ENCODE measurements at places on chromosomes 2 and 18. TPM values are rescaled to one million over a fixed set of nuclear protein-coding genes. Genes with fewer than 3 reads are reported as not detected.

GRCh38 chr18:55912919-55913318 lies 324.9 kb upstream of the TCF4 start:
- no peak for DNase-seq

Gene ZNF521
- polyA plus RNA-seq = 29.6 TPM

DNA sequence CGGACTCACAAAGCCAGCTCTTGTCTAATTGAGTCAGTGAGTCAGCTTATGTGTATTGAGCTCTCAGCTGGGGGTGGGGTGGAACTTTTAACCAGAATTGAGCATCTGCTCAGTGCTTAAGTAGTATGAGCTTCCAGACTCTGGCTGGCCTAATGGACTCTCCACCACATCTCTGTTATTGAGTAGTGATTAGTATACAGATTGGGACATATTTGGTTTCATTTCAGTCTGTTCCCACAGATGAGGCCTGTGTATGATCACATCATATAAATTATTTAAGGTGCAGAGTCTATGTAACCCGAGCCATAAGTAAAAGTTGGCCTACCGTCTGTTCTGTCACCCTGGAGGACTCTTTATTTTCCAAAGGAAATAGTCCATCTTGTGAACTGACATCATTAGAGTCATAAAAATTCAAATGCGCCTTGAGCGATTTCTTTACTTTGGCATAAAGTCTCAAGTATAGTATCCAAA lies 152.1 kb downstream of the THSD7B start:
- no peak for DNase-seq

- DNase-seq = no peak
These were observed 712.0 kb upstream of the NXPH2 start for GRCh38 chr2:139492131-139492680.

DNA sequence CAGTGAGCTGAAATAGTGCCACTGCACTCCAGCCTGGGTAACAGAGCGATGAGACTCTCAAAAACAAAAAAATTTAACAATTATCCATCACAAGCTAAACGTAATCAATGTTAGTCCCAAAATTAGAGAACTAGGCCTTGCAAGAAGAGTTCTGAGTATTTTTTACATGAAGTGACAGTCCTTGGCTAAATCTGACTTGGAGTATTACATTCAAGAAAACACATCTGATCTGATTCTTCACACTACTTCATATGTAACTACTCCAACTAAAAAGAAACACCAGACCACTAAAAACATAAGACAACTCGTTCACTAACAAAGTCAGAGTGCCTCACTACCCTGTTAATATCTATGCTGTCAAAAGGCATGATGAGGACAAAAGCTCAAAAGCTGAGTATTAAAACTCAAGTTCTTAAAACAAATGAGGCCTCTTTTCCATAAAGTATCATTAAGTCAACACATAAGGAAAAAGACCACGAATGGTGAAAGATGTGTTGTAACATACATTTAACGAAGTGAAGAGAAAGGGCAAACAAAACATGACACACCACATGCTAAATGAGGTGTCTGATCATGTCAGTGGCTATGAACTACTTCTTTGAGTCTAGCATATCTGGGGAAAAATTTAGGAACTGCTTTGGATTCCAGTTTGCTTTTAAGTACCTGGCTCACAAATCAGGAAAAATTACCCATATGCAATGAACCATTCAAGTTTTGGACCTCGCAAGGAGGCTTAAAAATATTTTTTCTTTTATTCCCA lies 42.4 kb downstream of the TRIP12 start:
- no peak for DNase-seq

Gene UNC50
- polyA plus RNA-seq = 71.4 TPM

DNA sequence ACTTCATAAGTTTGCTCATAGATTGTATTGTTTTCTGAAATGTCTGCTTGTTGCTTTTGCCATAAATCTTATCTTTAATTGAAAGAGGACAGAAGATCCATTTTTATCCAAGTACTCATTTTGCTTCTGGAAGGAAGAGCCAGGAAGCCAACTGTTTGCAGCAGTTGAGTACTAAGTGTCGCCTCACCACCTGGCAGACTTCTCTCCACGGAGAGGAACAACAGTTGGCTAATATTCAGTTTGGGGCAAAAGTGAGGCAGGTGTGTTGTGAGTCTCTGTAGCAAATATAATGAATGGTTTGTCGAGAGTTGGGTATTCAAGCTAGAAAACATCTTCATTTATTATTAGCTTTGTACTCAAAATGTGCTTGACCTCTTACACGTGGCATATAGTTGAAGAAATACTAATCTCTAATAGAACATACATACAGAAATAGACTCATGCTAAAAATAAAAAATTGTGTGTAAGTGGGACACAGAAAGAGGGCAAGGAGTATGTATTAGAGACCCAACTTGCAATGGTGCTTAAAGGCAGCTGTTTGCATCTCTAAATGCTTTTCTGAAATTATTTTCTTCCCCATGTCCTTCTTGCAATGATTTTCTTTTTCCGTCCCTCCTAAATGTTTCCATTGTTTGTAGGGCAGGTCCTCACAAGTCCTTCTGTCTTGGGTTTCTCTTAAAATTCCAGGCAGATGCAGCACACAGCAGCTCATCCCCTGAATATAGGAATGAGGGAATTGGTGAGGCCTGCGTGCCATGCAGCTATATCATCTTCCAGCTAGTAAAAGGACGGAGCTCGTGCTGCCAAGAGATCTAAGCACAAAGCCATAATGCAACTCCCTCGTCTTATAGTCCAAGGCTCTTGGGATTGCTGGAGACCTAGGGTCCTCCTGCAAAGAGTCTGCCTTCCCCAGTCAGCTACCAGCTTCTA lies 44.8 kb upstream of the MAP3K20 start:
- no peak for DNase-seq

DNA sequence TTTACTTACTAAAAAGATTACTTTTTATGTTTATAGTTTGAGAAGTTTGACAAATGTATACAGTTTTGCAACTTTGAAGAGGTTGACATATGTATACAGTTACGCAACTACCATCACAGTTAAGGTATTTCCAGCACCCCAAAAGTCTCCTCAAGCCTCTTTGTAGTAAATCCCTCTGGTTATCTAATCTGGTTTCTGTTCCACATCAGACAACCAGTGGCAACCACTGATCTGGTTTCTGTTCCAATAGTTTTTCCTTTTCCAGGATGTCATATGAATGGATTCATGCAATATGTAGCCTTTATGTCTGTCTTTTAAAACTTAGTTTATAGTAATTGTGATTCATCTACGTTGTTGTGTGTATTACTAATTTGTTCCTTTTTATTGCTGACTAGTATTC lies 23.5 kb downstream of the IFIH1 start:
- DNase-seq = no peak

GRCh38 chr2:201128933-201129505 lies 13.1 kb downstream of the CFLAR start:
- DNase-seq = no peak

DNA sequence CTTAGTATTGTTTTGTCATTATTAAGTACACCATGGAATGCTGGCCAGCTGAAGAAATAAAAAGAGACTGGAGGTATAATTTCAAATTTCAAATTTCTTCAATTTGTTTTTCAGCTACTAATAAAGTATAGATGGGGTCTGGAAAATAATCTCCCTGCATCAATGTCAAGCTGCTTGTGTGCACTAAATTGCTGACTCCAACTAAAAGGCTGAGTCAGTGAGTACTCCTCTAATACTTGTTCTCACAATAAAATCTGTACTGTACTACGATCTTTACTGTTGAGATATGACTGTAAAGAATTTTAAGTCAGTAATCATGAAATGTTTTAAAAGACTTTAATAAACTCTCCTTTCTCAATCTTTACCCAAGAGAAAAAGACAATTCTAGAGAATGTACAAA lies 131.9 kb downstream of the SATB2 start:
- no peak for DNase-seq

DNA sequence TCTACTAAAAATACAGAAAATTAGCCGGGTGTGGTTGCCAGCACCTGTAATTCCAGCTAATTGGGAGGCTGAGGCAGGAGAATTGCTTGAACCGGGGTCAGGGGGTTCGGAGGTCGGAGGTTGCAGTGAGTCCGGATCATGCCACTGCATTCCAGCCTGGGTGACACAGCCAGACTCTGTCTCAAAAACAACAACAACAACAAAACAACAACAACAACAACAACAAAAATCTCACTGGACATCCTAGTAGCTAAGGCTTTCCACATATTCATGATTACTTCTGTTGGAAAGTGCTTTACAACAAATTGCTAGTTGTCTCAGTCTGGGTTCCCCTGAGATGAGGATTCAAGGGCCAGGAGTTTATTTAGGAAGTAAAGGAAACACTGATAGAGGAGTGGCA lies 4.3 kb upstream of the MROH2A start:
- no peak for DNase-seq

GRCh38 chr18:2588666-2589344 lies 17.4 kb downstream of the NDC80 start:
- DNase-seq = no peak

- DNase-seq = peak; percentile 49
These were observed 49.0 kb upstream of the BIN1 start for GRCh38 chr2:127155947-127156346.

DNA sequence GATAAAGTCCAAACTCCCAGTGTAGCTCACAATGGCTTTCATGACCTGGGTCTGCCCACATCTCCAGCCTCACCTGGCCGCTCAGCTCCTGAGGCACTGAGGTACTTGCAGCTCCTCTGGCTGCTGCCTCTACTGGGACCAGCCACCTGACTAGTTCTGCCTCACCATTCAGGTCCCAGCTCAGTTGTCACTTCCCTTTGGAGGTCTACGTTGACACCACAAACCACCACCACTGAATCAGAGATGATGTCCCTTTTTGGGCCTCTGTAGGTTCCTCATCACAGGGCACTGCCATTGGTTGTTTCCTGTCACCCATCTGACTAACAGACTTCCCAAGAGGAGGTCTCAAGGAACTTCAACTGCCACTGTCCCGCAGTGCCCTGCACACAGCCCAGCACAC lies 21.2 kb downstream of the SPP2 start:
- no peak for DNase-seq

- peak; percentile 52 for DNase-seq
These were observed 177.9 kb upstream of the LRP1B start for GRCh38 chr2:142308744-142309143.

- DNase-seq = no peak
These were observed 2.4 kb downstream of the KLF11 start for GRCh38 chr2:10045561-10046355.

- DNase-seq = peak; percentile 25
These were observed 1.1 kb downstream of the STRN start for GRCh38 chr2:36965206-36965605.

Gene TCF4
- 48.9 TPM for polyA plus RNA-seq

Gene NEB
- polyA plus RNA-seq = 0.26 TPM

- DNase-seq = no peak
These were observed 153.6 kb upstream of the KLF7 start for GRCh38 chr2:207319316-207319715.

DNA sequence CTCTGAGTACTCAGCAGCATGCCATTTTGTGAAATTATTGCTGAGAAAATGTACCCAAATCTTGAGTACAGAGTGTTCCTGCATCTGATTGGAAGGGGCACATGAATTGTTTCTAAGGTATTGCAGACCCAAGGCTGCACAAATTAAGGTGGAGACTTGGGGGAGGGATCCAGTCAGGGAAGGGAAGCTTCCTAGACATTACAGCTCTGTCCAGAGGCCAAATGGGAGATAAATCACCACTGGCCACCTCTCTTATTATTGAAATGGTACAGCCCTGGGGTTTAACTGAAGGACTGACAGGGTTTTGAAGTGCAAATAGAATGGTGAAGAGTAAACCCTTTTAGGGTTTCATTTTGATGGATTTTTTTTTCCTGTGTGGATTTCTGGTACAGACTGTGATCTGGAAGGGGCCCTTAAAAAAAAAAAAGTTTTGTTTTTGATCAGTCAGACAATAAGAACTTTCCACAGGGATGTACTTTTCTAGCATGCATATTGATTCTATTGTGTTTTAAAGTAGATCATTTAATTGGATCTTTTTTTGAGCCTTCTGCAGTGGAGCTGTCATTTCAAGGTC lies 119.4 kb downstream of the GREB1L start:
- DNase-seq = no peak

DNA sequence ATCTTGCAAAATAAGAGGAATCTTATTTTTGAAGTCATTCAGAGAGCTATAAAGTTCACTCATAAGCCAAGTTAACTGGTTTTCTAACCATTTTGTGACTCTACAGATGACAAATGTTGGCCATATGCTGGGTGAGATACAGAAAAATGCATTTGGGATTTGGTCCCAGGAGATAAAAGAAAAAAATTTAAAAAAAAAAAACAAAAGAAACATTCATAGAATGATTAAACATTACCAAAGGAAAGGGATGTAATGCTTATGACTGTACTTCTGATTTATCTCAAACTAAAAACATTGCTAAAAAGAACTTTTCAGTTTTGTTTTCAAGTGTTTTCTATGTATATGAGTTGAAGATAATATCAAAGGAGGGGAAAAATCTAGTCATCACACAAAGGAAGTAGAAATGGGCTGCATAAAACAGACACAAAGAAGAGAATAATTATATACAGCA lies 43.1 kb downstream of the PELI1 start:
- DNase-seq = peak; percentile 5

GRCh38 chr2:171894612-171894947 lies 536 bp upstream of the SLC25A12 start:
- DNase-seq = no peak

DNA sequence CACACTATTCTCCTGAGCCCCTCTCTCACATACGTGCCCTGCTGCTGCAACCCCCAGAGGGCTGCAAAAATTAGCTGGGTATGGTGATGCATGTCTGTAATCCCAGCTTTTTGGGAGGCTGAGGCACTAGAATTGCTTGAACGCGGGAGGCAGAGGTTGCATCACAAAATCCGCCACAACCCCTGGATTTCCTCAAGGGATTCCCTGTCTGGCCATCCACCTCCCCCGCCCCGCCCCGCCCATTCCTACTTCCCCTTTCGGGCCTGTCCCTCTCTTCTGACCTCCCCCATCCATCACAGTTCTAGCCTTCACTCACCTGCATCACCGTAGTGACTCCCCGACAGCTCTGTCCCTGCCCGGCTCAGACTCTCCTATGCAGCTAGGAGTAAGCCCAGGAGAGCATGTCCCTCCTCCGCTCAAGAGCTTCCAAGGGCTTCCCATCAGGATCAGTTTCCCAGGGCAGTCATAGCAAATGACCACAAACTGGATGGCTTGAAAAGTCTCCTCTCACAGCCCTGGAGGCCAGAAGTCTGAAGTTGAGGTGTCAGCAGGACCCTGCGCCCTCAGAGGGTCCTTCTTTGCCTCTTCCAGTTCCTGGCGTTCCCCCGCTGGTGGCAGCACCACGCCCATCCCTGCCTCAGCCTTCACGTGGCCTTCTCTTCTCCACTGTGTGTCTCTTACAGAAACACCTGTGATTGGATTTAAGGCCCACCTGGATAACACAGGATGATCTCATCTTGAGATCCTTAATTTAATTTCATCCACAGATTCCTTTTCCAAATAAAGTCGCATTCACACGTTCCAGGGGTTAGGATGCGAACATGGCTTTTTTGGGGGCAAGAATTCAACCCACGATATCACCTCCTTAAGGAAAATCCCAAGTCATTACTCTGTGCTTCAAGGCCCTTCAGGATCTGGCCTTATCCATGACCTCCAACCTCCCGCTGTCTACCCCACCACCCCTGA lies 58.5 kb downstream of the HS1BP3 start:
- no peak for DNase-seq

Gene ACOXL
- polyA plus RNA-seq = not detected

- DNase-seq = peak; percentile 65
These were observed 1331.8 kb upstream of the ZEB2 start for GRCh38 chr2:145851730-145852129.

All from fibroblast of lung (primary cell).